ENCODE measurements at places on chromosomes 1 and 21. TPM values are rescaled to one million over a fixed set of nuclear protein-coding genes. Genes with fewer than 3 reads are reported as not detected.

LRRC38 gene
- total RNA-seq: 4.8 TPM

GRCh38 chr1:199857108-199857507, 170.4 kb upstream of the NR5A2 start:
- no peak for DNase-seq

KRTAP21-3 gene
- not detected for total RNA-seq

GRCh38 chr1:230713915-230714764, at the start of gene AGT:
Gene AGT, minus strand, starts transcription at chr1:230714122. Its CDS starts 3,299 bp downstream, at chr1:230710823.
- DNase-seq: peak; percentile 95

DNA sequence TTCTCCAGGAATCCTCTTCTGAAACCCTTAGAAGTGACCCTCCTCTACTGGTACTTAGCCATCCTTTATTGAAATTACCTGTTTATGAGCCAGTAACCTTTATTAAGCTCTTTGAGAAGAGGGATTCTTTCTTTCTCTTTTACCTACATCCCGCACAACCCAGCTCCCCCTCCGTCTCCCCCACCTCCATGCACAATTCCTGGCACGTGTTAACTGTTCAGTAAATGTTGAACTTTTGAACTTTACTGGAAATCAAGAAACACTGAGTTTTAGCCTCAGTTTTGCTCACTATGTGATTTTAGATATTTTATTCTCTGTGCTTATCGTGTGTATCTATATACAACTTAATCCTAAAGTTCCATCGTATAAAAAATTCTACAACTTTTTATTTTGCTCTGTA, 1.8 kb downstream of the TMED5 start:
- no peak for DNase-seq

- DNase-seq: peak; percentile 98
Measured at GRCh38 chr1:225508538-225509375, 80.9 kb upstream of the LBR start.

DNA sequence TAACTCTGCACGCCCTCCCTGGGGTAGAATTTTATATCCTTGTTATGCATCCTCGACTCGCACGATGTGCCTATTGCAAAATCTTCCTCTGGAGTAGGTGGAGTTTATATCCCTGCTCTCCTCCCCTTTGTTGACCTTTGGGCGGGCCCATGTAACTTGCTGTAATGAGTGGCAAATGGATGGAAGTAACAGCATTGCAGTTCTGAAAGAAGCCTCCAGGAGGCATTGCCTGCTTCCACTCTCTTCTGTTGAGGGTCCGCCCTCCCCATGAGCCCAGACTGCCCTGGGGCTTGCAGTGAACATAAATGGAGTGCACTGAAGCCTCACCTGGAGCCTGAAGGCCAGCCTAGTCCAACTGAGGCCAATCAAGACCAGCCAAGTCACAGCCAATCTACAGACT, 62.2 kb upstream of the GRIK3 start:
- DNase-seq: peak; percentile 23

SHISA4 gene
- total RNA-seq: 14.3 TPM

GRCh38 chr1:86441581-86441980, 17.6 kb downstream of the CLCA2 start:
- DNase-seq: no peak

GRCh38 chr1:110872745-110873720, at the start of gene CD53:
Gene CD53, plus strand, starts transcription at chr1:110873148. Its CDS starts 18,261 bp downstream, at chr1:110891409.
- no peak for DNase-seq

- peak; percentile 80 for DNase-seq
Measured at GRCh38 chr1:94481473-94481933, 60.1 kb downstream of the F3 start.

KCNQ4 gene
- 2.5 TPM for total RNA-seq

DNA sequence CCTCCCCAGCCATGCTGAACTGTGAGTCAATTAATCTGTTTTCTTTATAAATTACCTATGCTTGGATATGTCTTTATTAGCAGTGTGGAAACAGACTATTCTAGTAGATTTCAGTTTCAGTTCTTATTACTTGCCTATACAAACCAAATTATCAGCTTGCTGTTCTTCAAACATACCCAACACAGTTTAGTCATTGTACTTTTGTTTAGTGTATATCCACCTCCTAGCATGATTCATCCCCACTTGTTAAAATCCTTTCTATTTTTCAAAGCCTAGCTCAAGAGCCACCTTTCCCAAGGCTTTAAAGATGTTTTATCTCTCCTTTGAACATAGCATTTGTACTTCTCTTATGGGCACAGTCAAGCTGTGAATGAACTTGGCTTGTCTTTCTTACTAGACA, 195.6 kb upstream of the ZRANB2 start:
- no peak for DNase-seq

Measured in PC-3 (cell line).